ENCODE measurements at places on chromosomes 7 and 10. TPM values are rescaled to one million over a fixed set of nuclear protein-coding genes. Genes with fewer than 3 reads are reported as not detected.

The NKX2-3 gene
- total RNA-seq = not detected

- DNase-seq = no peak
These were observed 8.9 kb upstream of the NANOS1 start for GRCh38 chr10:119020627-119020946.

GRCh38 chr7:3922175-3922635 is 621.2 kb downstream of the SDK1 start:
- peak; percentile 94 for DNase-seq

GRCh38 chr7:144975882-144976281 is 140.0 kb upstream of the TPK1 start:
- DNase-seq = no peak

The PAX4 gene
- total RNA-seq = not detected

GRCh38 chr7:88254721-88255424 is 35.0 kb upstream of the SRI start:
- DNase-seq = no peak

Data from skin of body (tissue), 3 donors.